Inflammatory macrophage treated with lipopolysaccharide for 1 hour (primary cell): ENCODE measurements at places on chromosomes 7 and 10.

- no peak for DNase-seq
Measured at GRCh38 chr7:134879815-134880475, 100.5 kb downstream of the CALD1 start.

DNA sequence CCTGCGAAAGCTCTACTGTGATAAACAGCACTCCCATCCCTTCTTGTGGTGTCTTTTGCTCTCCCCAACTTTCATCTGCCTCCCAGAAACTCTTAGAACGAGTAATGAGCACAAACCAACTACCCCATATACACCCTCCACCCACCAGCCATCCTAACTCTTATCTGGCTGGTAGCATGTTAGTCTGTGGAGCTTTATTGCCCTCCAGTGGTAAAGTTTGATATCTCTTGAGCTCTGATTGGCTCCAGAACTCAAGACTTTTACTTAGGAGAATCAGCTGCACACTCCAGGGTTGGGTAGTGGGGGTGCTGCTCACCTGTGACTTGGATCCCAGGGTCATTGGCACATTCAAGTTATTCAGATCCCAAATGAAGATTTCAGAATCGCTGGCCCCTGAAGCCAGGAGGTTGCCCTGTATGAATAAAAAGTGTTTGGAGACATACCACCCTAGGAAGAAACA lies 10.9 kb downstream of the SEC31B start:
- peak; percentile 40 for DNase-seq

DNA sequence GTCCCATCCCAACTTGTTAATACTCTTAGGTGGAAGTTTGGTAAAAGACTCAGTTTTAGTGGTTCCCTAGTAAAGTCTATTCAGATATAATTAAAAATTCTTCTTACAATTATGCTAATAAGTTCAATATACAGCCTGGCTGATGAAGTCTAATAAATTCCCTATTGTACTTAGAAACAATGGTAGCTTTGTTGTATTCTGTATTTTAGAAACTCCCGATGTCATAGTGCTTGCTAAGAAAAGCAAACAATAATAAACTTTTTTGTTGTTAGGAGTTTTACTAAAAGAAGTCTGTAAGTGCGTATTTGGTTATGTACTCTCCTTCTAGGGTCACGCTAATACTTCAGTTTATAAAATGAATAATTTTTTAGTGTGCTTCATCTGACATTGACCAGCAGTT lies 206.8 kb downstream of the VTI1A start:
- DNase-seq: no peak

DNA sequence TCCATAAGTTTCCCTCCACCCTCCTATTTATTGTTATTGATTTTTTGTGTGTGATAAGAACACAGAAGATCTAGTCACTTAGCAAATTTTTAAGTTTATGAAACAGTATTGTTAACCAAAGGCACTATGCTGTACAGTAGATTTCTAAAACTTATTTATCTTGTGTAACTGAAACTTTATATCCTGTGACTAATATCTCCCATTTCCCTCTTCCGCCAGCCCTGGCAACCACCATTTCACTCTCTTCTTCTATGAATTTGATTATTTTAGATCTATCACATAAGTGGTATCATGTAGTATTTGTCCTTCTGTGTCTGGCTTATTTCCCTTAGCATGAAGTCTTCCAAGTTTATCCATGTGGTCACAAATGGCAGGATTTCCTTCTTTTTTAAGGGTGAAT lies 144.3 kb upstream of the INHBA start:
- DNase-seq: peak; percentile 52

GRCh38 chr7:129670656-129671055 lies 59.1 kb downstream of the NRF1 start:
- no peak for DNase-seq

DNA sequence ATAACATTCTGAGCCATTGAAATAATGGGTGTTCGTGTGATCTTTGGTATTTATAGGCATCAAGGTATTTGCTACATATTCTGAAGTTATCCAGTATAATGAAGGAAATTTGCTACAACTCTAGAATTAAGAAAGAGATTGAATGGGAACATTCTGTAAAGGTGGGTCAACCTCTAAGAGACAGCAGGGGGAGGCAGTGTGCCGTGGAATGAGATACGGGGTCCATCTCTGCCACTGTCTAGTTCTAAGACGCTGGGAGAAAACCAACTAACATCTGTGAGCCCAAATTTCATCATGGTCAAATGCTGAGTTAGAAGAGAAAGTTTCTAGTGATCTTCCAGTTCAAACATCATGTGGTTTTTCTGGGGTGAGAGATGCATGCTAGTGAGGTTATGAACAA lies 368.9 kb downstream of the SORCS1 start:
- DNase-seq: peak; percentile 71

GRCh38 chr10:102422545-102423129 lies 2.0 kb downstream of the FBXL15 start:
- peak; percentile 82 for DNase-seq

- no peak for DNase-seq
Measured at GRCh38 chr7:93910076-93910994, 4.0 kb downstream of the GNGT1 start.

DNA sequence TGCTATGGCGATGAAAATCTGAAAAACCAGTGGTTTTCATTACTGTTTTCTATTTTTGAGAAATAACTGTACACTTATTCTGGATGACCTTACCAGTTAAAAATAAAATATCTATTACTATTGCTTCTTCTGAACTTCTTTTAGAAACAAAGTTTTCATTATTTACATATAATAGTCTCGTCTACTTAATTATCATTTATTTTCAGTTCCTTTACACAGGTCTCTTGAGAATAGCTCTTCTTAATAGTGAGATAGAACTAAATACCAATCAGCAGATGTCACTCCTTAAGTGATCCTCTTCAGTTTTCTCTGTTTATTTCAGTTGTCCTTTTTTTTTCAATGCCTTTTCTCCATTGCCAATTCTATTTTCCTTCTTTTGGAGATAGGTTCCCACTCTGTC lies 4.3 kb upstream of the GLCCI1 start:
- no peak for DNase-seq

DNA sequence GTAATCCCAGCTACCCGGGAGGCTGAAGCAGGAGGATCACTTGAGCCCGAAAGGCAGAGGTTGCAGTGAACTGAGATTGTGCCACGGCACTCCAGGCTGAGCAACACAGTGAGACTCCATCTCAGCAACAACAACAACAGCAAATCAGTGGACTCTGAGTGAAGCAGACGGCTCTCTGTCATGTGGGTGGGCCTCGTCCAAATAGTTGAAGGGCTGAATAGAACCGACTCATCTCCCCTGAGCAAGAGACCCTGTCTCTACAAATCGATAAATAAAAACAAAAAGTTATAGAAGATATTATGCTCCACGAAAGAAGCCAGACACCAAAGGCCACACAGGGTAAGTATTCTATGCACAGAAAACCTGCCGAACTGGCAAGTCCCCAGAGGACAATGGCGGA lies 45.9 kb downstream of the UNCX start:
- DNase-seq: no peak

- peak; percentile 65 for DNase-seq
Measured at GRCh38 chr10:6035931-6036575, 26.1 kb downstream of the IL2RA start.

DNA sequence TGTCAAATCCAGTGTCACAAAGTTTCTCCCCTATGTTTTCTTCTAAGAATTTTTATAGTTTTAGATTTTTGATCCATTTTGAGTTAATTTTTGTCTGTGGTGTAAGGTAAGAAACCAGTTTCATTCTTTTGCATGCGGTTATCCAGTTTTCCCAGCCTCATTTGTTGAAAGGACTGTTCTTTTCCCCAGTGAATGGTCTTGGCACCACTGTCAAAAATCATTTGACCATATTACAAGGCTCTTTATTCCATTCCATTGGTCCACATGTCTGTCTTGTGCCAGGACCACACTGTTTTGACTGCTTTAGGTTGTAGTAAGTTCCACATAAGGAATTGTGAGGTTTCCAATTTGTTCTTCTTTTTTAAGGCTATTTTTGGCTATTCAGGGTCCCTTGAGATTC lies 64.0 kb downstream of the INPP5A start:
- no peak for DNase-seq

- DNase-seq: no peak
Measured at GRCh38 chr7:106704000-106704840, 43.3 kb upstream of the CCDC71L start.

DNA sequence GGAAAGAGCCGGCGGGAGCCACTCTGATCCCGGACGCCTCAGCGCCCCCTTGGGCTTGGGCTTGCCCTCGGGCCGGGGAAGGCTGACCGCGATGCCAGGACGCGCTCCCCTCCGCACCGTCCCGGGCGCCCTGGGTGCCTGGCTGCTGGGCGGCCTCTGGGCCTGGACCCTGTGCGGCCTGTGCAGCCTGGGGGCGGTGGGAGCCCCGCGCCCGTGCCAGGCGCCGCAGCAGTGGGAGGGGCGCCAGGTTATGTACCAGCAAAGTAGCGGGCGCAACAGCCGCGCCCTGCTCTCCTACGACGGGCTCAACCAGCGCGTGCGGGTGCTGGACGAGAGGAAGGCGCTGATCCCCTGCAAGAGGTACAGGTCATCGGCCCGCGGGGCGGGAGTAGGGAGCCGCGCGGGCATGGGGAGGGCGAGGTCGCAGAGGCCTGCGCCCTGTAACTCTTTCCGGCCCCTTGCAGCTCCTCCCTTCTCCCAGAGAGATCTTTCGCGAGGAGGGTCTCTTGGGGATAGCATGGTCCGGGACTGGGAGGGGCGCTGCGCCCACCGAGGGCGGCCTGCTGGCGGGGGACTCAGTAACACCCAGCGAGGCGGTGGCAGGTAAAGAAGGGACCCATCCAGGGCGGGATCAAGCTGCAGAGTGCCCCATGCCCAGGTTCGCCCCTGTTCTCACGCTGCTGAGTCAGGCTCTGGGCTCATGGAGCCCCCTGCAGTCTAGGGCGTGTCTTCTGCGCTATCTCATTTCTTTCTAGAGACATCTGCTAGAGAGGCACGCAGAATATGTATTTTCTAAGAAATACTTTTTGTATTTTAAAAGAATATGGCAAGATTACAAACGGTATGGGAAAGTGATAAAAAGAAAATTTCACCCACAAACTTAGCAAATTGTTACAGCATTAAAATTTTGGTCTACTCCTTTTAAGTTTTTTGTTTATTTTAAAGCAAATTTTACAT lies 687 bp downstream of the EPDR1 start:
- DNase-seq: peak; percentile 10

GRCh38 chr7:87735360-87735759 lies 107.2 kb downstream of the RUNDC3B start:
- DNase-seq: no peak

DNA sequence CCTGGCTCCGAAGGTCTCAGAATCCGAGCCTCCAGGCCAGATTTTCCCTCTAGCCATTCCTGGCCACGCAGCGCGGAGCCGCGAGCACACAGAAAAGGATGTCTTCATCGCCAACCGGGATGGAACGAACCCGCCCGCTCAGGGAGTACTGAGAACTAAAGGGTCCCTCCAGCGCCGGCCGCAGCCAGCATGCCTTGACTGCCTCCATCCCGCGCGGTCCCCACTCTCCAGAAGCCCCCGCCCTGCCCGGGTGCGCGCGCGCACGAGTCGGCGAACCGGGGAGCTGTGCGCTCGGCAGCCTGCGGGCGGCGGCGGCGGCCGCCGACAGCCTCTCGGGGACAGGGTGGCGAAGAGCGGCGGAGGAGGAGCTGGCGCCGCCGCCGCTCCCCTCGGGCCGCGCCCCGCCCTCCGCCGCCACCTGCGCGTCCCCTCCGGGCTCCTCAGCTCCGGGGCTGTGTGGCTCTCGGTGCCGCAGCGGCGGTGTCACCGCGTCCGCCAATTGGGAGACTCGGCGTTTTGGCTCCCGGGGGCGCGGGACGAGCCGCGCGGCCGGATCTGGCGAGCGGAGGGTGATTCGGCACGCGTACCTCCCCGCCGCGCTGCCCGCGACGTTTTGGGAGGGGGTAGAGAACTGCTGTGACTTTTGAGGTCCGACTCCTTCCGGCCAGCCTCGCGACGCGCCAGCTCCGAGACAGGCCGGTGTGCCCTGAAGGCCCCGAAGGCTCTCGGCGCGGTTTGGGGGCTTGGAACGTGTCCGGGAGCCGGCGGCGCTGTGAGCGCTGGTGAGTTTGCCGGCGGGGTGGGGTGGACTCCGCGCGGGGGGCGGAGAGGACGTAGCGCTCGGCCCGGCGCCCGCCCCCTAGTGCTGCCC lies 453 bp upstream of the GALNT17 start:
- no peak for DNase-seq

DNA sequence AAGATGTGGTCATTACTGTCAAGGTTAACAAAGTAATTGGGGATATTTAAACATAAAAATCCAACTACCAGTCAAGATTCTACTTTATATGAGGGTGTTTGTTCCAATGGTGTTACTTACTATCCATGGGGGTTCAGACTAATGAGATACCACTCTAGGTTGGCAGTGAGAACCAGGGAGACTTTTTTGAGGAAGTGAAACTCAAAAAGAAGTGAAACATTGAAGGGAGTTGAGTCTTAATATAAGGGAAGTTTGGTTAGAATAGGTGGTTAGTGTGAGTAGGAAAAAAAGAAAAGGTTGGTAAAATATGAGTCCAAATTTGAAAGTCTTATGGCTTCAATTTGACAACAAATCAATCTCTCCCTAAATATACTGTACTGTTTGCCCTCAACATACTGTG lies 123.6 kb upstream of the ANK3 start:
- peak; percentile 3 for DNase-seq

DNA sequence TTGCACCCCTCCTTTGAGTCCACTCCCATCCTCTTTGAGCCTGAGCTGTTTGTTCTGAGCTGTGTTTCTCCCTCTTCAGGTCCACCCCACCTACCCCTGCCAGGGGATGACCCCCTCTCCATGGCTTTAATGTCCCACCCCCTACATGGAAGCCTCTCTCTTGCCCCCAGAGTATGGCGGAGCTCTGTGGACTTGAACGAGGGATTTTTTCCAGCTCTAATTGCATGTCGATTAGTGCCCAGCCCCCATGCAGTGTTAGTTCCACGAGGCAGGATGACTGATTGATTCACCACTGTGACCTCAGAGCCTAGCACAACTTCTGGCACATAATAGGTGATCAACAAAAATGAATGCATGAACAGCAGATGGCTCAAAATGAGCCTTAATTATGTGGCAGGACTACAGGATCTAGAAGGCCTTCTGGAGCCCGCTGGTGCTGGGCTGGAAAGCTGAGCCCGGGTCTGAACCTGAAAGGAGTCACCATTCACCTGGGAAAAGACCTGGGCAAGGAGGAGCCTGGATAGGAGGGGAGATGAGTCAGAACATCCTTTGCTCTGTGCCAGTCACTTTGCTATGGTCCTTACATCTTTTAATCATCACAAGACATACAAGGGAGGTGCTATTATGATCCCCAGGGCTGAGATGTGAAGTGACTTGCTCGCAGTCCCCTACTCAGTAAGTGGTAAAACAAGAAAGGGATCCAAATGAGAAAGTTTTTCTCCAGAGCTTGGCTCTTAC lies 17.1 kb upstream of the SLC18A2 start:
- DNase-seq: no peak

- no peak for DNase-seq
Measured at GRCh38 chr7:47432671-47433563, 149.0 kb downstream of the TNS3 start.

GRCh38 chr10:132549371-132549770 lies 11.8 kb downstream of the INPP5A start:
- no peak for DNase-seq
